H54 (cell line): ENCODE measurements at places on chromosomes 3 and 15.

GRCh38 chr3:52321481-52321880 is 5.4 kb downstream of the DNAH1 start:
- no peak for DNase-seq

GRCh38 chr3:24161841-24162240 is 216.8 kb downstream of the NR1D2 start:
- no peak for DNase-seq

- no peak for DNase-seq
Observed at GRCh38 chr15:24848050-24848449, 106.7 kb upstream of the SNRPN start.

- no peak for DNase-seq
Observed at GRCh38 chr3:101177577-101177976, 142.8 kb downstream of the IMPG2 start.

DNA sequence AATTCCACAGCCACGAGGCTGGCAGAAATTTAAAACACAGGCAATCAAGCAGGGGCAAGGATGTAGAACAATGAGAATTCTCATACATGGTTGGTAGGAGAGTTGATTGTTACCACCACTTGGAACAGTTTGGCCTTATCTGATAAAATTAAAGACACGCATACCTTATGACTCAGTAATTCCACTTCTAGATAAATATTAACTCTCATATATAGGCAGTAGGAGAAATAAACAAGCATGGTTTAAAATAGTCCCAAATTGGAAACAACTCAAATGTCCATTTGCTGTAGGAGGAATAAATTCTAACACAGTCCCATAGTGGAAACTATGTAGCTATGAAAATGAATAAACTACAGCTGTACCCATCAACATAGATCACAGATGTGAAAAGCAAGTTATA is 42.3 kb upstream of the USP3 start:
- DNase-seq: no peak

DNA sequence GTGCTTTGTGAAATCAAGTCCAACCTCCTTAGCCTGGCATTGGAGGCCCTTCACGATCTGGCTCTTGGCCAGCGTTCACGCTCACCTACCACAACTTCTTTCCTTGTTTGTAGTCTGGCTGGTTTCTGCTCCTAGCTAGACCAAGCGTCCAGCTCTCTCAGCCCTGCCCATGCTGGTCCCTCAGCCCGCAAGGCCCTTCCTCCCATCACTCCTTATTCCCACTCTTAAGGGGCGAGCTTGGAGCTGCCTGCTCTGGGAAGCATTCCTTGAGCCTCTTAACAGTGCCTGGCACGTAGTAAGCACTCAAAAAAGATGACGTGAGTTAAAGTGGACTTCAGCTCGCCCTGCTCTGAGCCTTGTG is 8.7 kb downstream of the SLC6A6 start:
- DNase-seq: no peak

DNA sequence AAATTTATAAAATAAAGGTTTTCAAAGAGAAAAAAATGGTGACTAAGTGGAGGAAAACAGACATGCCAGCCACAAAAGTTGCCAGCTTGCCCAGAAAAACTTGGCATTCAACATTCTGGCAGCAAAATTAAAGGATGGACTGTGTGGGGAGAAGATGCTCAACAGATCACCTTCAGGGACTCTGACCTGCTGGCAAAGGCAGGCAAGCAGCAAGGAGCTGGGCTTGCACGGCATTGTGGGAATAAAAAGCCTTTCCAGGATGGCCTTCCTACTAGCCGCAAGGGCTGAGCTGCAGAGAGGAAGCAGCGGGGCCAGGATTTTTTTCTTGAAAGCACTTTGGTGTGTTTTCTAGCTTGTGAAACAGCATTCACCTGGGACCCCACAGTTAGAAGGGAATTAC is 101.9 kb upstream of the CACNA2D3 start:
- no peak for DNase-seq

- no peak for DNase-seq
Observed at GRCh38 chr3:161508852-161509477, 12.4 kb downstream of the OTOL1 start.

- DNase-seq: no peak
Observed at GRCh38 chr3:2839876-2840275, 270.3 kb downstream of the IL5RA start.

- peak; percentile 59 for DNase-seq
Observed at GRCh38 chr3:38479431-38480092, 16.6 kb upstream of the EXOG start.
